ENCODE measurements at places on chromosomes 5 and 9.

GRCh38 chr5:144179226-144179625 lies 8.6 kb downstream of the KCTD16 start:
- no peak for DNase-seq

GRCh38 chr5:31889001-31889561 lies 250.2 kb downstream of the PDZD2 start:
- no peak for DNase-seq

GRCh38 chr5:154159343-154159742 lies 31.2 kb upstream of the GALNT10 start:
- DNase-seq = no peak

- peak; percentile 50 for DNase-seq
Measured at GRCh38 chr5:173016598-173017046, 33.1 kb downstream of the ATP6V0E1 start.
